Stimulated activated CD4-positive, alpha-beta T cell treated with anti-CD3 and anti-CD28 coated beads, Interleukin-12 subunit alpha, Interleukin-12 subunit beta, amount 100 ng/mL, for 48 hours (primary cell): ENCODE measurements at places on chromosomes 3 and 15.

DNA sequence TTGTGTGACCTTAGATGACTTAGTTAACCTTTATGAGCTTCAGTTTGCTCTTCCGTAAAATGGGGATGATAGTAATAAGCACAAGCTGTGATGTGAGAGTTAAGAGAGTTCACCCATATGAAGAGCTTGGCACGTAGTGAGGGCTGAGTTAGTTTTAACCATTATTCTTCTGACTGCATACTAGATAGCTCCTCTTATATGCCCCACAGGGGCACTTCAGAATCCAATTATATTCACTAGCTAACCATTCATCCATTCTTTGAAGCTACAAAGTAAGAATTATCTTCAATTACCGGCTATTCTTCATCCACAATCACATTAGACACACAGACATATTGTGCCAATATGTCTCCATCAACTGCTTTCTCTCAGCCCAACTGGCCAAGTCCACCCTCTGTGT is 159.0 kb upstream of the STT3B start:
- no peak for DNase-seq

DNA sequence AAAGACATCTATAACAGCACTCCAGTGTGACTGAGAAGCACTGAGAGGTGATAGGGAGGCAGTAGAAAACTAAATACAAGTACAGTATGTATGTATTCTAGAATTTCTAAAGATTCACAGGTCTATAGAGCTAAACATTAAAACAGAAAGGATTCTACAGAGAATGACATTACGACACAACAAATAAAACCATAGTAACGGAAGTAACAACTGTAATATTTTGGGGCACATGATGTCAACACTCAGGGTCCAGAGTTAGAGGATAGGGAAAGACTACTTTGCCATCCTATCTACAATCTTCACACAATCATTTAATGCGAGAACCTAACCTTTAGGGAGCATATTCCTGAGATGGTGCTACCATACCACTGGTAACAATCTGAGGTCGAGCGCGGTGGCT is 13.6 kb downstream of the UBXN7 start:
- DNase-seq: no peak

- no peak for DNase-seq
These were observed 88.3 kb downstream of the ARIH1 start for GRCh38 chr15:72562386-72562785.

DNA sequence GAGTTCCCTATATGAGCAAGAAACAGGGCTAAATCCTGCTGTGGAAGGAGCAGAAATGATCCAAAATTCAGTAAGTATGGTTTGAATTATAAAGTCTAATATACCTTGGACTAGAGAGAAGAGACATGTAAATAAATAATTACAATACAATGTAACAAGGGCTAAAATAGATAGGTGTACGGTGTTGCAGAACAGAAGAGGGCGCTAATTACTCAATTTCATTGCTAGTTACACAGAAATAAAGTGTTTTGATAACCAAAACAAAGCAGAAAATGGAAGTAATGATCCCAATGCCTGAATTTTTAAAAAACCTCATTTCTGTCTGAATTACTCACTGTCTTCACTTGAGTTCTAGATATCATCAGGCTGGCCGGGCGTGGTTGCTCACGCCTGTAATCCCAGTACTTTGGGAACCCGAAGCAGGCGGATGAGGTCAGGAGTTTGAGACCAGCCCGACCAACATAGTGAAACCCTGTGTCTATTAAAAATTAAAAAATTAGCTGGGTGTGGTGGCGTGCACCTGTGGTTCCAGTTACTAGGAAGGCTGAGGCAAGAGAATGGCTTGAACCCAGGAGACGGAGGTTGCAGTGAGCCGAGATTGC is 8.3 kb upstream of the PLCH1 start:
- DNase-seq: no peak

DNA sequence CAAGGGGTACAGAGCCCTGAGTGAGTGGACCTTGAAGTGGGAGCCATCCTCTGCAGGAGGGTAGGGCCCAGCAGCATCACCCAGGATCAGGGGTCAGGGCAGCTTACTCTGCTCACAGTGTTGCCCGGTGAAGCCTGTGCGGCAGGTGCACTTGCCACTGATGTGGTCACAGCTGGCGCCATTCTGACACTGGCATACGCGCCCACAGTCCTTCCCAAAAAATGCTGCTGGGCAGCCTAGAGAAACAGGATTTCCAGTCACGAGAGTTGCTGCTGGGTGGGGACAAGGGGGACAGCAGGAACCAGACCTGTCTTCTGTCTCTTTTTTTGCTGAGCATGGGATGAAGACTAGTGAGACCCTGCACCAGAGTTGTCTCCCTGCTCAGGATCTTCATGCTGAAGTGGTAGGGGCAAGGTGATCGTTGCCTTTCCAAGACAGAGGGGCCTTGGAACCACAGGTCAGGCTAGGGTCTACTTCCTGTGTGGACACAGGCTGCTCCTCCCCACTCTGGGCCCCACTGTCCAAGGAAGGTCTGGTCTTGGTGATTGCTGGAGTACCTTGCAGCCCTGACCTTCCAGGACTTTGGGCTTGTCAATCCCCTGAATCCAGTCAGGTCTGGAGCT is 46.9 kb downstream of the RAB11A start:
- DNase-seq: no peak

DNA sequence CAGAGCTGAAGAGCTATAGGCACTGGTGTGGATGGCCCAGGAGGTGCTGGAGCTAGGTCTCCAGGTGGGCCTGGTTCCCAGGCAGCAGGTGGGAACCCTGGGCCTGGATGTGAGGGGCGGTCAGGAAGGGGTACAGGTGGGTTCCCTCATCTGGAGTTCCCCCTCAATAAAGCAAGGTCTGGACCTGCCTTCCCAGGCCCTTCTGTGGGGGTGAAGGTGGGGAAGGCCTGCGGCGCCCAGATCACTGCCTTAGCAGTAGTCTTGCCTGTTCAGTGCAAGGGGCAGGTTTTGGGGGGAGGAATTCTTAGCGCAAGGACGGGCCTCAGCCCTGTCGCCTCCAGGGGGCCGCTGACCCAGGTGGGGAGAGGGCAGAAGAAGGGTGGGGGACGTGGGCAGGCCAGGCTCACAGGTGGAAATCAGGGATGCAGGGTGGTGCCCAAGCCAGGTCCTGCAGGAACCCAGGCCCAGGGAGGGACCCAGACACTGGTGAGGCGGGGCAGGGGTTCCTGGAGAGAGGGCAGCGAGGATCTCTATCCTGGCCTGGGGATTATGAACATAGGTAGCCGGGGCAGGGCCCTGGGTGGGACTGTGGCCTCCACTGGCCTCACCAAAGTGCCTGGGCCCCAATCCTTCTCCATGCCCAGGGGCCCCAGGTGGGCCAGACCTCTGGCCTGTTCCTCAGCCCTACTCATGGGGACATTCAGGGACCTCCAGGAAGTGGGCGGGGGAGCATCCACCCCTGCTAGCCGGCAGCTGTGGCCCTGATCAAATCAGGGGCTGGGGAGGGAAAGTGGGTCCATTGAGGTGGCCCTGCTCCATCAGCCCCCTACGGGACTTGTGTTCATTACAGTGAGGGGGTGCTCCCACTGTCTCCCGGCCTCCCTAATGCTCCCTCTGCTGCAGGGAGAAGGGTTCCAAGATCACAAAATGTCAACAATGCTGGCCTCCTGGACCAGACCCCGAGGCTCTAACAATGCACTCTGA is 25.3 kb downstream of the HDAC11 start:
- DNase-seq: no peak

GRCh38 chr3:105806359-105806758 is 62.5 kb downstream of the CBLB start:
- DNase-seq: no peak

DNA sequence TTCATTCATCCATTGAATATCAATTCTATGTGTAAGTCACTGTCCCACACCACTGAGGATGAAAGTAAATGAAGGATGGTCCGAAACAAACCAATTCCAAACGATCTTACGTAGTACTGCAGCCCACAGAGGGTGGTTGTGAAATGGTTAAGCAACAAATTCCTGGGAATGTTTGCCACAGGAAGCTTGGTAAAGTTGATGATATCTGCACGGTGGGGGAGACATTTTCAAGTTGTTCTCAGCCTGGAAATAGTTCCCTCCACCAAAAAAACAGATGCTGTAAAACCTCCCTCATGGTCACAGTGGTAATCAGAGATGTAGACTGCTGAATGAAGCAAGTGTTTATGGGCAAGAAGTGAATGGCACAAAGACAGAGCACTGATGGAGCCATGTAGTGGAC is 35.9 kb upstream of the BNC1 start:
- DNase-seq: no peak

- no peak for DNase-seq
These were observed 187.5 kb downstream of the DOCK3 start for GRCh38 chr3:50862221-50862620.

GRCh38 chr3:5330152-5330810 is 142.8 kb downstream of the EDEM1 start:
- no peak for DNase-seq

DNA sequence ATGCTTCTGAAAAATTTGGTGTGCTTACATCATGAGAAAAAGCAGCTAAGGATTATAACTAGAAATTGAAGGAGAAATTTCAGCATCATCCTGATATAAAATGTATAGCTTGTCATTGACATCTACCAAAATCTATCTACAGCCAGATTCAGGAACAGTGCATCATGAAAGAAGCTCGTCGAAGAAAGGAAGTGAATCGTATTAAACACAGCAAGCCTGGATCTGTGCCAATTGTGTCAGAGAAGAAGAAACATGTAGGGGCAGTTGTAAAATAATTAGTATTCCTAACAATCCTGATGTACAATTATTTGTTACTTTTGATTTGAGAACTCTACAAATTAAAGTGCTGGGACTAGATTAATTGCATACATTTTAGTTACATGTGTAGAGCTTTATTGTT is 37.2 kb downstream of the AP4E1 start:
- DNase-seq: no peak

DNA sequence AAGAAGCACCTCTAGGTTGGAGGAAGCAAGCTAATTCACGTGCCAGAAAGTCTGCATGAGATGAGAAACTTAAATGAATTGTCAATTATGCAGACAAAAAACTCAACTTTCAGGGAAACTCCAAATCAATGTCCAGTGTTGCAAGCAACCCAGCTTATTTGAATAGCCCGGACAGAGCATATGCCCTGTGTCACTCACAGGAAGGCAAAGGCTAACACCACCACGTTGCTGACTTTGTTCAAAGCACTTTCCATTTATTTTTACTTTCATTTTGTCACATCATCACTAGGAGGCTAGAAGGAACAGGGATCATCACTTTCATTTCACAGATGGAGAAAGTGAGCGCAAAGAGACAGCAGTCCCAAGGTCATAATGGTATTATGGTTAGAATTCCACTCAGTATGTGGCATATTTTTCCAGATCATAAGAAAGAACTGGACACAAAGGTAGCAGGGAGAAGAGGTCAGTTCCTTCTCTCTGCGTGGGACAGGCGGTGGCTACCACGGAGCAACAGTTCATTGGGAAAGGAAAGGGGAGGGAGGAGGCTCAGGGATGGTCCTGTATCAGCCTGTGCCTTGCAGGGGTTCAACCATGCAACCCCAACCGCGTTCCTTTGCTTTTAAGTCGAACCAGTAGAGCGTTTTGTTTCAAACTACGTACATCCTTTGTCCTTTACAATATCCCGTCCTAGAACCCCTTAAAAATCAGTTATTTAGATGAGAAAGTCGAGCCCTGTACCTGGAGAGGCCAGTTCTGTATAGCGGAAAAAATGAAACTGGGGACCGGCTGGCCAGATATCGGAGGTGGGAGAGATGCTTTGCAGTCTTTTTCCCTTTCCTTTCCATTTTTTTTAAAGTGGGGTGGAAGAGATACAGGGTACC is 1.1 kb downstream of the HEG1 start:
- DNase-seq: no peak

DNA sequence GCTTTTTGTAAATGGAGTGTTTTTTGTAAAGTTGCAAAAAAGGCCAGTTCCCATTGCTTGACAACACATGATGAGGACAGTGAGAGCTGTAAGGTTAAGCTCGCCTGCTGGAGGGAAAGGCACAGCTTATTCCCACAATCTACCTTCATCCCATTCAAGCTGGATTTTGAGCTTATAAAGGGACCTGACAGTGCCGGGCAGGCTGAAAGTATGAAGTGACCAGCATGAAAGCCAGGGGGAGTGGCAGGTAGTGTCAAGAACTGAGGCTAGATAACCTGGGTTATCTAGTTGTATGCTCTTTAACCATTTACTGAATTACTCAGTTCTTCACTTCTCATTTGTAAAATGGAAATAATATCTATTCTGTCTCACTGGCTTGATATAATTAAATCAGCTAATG is 52.3 kb upstream of the KPNA4 start:
- DNase-seq: no peak

DNA sequence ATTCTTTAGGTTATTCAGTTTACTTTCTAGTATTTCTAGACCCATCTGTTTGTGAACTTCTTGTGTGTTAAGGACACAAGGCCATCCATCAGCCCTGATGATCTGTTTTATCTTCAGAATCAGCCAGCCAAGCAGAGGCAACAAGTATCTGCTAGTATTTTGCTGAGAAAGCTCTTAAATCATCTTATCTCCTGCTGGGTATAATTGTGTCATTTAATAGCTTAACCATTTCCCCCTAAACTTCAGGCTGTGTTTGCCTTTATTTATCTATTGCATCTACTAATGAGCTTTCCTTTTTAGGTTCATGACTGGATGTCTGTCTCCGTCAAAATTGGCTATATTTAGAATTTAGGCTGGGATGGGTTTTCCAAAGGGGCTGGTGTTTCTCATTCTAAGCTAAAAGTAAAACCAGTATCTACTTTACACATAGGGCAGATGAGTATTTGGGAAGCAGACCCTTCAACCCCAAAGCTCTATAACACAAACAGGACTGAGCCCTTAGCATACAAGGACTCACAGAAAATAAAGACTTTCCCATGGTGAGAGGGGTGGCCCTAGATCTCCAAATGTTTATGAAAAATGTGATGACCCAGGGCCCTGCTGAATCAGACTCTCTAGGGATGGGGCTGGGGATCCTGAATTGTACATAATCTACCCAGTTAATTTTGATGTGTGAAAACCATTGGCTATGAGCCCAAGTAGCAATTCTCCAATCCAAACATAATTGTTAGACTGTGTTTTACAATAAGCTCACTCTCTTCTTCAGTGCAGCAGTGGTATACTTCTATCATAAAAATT is 65.3 kb upstream of the PSMD6 start:
- DNase-seq: no peak

DNA sequence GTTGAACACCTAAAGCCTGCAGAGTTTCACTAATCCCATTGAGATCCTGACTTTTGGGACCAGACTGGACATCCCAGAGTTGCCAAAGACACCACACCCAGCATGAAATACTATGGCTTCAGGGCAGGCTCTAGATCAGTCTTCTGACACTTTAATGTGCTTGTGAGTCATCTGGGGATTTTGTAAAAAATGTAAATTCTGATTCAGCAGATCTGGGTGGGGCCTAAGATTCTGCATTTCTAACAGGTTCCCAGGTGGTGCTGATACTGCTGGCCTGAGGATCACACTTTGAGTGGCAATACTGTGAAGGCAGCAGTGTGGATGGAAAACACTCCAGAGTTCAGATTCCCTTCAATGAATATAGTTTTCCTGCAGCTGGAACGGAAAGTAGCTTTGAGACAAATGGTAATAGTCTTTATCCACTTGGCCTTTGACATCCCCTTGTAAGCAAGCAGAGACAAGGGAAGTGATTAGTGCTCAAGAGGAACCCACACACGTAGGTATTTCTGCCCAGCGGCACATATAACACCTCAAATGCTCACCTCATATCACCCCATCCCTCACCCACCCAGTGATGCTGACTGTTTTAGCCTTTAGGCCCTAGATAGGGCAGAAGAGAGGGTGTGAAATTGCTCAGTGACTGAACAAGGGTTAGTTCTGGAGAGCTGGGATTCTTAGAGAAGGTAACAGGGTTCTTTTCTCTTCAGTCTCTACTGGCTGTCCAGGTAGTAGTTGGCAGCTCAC is 51.5 kb upstream of the GSK3B start:
- DNase-seq: no peak
